ENCODE measurements at places on chromosomes 4 and X. TPM values are rescaled to one million over a fixed set of nuclear protein-coding genes. Genes with fewer than 3 reads are reported as not detected.

DNA sequence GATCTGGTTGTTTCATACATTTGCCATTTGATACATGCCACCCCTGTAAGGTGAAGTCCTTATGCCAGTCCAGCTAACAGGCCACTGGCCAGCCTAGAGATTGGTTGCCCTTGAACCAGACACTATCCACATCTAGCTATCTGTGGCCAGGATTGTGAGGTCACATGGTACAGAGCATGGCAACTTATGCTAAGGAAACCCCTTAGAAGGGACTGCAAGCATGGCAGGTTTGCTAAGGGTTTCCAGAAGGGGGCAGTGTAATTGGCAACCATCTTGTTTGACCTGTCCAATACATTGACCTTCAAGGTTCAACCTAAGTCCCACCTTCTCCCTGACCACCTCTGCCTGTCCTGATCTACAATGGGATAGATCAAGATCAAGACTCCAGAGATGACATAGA is 47.5 kb downstream of the SMC1A start:
- no peak for DNase-seq

DNA sequence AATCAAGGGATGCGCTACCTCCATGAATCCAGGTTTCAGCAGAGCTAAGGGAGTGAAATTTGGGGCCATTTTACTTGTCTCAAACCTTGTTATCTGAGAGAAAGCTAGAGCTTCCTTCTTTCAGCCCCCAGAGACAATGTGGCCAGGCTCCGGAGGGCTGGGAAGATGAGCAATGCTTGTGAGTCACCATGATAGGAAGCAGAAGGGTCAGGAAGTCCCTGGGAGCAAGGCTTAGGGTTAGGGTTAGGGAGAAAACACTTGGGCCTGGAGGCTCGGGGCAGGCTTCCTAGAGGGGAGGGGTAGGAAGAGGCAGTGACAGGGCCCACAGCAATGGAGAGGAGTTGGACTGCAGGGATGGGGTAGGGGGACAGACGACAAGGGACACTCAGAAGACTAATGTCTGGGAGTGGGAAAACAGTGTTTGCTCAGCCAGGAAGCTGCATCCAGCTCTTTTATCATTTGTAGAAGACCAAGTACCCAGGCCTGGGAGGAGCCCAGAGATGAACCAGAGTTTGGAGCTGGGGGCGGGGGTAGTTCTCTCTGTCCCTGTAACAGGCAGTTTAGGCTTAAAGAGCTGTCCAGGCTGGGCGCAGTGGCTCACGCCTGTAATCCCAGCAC is 16.4 kb upstream of the PORCN start:
- no peak for DNase-seq

DNA sequence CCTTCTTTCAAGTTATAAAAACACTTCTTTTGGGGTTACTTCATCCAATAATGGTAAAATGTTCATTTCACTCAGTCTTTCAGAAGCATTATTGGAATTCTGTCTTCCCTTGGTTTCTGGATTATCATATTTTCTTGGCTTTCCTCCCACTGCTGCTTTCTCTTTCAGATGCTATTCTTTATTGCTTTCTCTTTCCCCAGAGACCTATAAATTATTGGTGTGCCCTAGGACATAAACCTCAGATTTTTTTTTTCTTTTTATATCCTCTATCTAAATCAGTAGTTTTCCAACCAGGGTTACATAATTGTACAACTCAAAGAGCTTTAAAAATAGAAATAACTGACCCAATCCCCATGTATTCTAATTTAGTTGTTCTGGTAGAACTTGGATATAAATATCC is 1005.5 kb downstream of the ARAP2 start:
- no peak for DNase-seq

- no peak for DNase-seq
Observed at GRCh38 chr4:20544645-20545044, 155.6 kb upstream of the PACRGL start.

GRCh38 chr4:132981611-132982010 is 167.5 kb upstream of the PCDH10 start:
- no peak for DNase-seq

GRCh38 chrX:35890699-35891098 is 28.8 kb upstream of the CFAP47 start:
- DNase-seq, result no peak

GRCh38 chrX:42714981-42715700 is 62.8 kb downstream of the PPP1R2C start:
- DNase-seq, result peak; percentile 26

DNA sequence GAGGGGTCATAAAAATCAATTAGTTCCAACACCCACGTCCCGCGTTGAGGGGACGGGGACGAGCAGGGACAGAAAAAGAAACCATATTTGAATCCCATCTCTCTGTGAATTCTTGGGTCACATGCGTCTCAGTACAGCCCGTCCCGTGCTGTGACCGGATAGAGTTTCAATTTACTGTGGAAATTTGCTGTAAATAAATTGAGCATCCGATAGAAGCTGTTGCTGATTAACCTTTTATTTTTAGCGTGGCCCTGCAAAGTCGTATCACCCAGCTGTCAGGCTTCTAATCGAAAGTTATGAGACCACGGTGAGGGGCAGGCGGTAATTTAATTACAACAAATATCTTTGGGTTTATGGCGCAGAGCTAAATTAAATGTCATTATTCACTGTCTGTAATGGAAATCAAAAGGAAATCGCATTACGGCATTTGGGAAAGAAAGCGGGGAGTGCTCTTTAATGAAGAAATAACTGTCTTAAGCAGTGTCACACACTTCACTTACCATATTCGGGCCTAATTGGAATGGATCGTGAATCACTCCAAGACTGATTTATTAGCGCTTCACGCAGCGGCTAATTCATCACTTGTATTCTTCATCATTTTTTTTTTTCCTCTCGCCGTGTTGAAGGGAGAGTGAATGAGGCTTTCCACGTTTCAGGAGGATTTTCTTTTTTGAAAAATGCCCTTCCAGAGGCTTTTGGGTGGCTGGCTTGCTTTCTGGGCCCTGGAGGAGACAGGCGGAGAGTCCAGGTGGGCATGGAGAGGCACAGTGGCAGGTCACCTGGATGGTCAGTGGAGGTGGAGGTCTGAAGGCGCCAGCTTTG is 7.3 kb downstream of the SHOX start:
- no peak for DNase-seq

DNA sequence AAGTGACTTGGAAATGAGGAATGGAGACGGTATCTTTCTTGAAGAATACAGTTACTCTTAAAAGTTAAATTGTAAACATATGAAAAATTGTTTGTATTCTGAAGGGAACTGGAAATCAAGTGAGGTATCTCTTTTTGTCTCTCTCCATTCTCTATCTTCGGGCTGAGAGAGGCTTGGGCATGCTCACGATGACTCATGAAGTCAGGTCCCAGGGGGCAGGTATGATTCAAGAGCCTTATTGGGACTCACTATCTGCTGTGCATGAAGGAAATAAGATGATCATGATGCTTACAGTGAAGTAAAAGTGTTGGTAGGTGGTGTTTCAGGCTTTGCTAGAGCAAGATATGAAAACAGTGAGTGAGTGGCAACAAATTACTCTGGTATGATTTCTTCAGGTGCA is 200.4 kb upstream of the PITX2 start:
- DNase-seq, result no peak

GRCh38 chr4:52376132-52376704 is 282.9 kb downstream of the USP46 start:
- no peak for DNase-seq

DNA sequence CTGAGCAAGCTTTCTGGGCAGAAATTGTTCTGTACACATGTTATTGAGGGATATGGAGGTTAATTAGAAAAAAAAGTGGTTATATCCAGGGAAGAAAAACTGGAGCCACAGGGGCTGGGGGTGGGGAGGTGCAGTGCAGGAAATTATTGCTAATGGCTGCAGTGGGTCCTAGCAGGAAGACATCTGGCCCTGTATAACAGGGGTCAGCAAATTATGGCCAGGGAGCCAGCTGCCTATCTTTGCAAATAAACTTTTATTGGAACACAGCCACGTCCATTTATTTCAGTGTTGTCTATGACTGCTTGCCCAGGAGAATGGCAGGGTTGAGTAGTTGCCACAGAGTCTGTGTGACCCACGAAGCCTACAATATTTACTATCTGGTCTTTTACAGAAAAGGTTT is 23.4 kb upstream of the PRPS2 start:
- no peak for DNase-seq

- no peak for DNase-seq
Observed at GRCh38 chr4:93184053-93184452, 644.5 kb upstream of the ATOH1 start.

- DNase-seq, result no peak
Observed at GRCh38 chrX:118484216-118484903, 11.3 kb upstream of the DOCK11 start.

- no peak for DNase-seq
Observed at GRCh38 chr4:91116861-91117260, 989.7 kb downstream of the CCSER1 start.

DNA sequence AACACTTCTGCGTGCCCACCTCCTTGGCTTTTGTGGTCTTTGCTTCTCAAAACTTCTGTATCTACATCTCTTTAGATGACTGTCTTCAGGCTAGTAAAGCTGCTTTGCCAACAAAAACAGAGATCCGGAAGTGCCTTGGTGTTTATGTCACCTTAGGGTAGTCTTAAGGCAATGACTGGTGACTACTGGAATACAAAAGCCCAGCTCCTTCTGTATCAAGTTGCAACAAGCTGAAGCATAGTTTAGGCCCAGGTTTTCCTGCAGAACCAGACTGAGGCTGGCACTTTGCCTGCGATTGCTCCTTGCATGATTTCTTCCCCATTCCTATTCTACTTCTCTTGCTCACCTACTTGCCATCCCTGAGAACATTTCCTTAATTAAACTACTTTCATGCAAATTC is 333.8 kb downstream of the DMD start:
- DNase-seq, result no peak

- no peak for DNase-seq
Observed at GRCh38 chr4:187602339-187603092, 393.1 kb upstream of the ZFP42 start.

DNA sequence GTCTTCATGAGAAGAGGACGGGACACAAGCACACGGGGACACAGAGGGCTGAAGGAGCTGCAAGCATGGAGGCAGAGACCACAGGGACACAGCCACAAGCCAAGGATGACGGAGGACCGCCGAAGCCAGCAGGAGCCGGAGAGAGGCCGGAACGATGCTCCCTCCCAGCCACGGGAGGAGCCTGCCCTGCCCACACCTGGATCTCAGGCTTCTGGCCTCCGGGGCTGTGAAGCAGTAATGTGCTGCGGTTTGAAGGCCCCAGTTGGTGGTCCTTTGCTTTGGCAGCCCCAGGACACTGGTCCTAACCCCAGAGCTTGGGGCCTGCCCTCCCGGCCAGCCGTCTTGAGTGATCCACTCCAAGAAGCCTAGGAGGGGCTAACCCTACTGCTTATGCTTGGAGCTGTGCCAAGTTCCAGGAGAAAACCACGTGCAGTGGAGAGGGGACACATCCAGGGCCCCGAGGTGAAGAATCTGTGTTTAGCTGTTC is 85.9 kb downstream of the HMX1 start:
- no peak for DNase-seq

DNA sequence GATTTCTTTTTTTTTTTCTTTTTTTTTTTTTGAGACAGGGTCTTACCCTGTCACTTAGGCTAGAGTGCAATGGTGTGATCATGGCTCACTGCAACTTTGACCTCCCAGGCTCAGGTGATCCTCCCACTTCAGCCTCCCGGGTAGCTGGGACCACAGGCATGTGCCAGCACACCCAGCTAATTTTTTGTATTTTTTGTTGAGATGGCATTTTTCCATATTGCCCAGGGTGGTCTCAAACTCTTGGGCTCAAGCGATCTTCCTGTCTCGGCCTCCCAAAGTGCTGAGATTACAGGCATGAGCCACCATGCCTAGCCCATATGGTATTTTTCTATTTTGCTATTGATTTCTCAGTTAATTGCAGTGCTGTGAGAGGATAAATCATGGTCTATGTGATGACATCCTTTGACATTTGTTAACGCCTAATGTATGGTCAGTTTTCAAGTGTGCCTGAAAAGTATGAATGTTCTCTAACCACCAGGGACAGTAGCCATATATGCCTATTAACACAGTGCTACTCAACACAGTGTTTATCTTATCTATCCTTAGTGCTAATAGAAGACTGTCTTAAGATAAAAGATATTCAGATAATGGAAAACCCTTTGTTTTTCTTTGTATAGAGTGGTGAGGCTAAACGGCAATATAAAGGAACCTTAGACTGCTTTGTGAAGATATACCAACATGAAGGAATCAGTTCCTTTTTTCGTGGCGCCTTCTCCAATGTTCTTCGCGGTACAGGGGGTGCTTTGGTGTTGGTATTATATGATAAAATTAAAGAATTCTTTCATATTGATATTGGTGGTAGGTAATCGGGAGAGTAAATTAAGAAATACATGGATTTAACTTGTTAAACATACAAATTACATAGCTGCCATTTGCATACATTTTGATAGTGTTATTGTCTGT is 9.1 kb upstream of the HSPA4L start:
- no peak for DNase-seq

- no peak for DNase-seq
Observed at GRCh38 chrX:136659174-136659573, 11.2 kb downstream of the CD40LG start.

- DNase-seq, result no peak
Observed at GRCh38 chr4:10334506-10335028, 122.7 kb downstream of the ZNF518B start.

The SPATA4 gene
- 1.7 TPM for total RNA-seq

The RIPPLY1 gene
- total RNA-seq, result 0.36 TPM

The RBM46 gene
- not detected for total RNA-seq

The NOX1 gene
- not detected for total RNA-seq

The TCP11X2 gene
- not detected for total RNA-seq

The DCAF4L1 gene
- total RNA-seq, result 0.25 TPM

The ZAR1 gene
- not detected for total RNA-seq

The RAB39B gene
- not detected for total RNA-seq

The DNAAF6 gene
- total RNA-seq, result not detected
